Body of pancreas (tissue), 4 donors: ENCODE measurements at places on chromosomes 3 and 15.
A peak's percentile ranks its signal among the peaks of the same experiment; 100 is the strongest.

DNA sequence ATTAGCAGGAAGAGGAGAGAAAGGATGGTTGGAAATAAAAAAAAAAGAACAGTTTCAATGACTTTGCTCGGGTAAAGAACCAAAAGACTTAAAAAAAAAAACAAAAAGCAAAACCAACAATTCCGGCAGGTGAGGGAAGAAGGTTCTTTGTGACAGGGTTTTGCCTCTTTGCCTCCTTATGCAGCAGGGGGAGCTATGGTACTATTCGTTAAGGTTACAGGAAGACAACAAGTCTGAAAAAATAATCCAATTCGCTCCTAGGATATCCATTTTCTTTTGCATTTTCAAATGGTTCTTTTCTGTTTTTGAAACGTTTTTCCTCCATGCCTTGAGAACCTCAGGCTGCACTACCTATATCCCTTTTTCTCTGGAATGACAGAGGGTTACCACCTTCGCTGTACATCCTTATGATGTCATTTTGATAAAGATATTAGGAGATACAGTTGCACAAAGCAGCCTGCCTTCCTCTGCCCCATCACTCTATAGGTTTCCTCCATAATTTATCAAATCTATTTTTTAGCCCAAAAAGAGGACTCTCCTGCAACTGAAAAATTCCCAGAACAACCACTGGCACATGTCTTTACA lies 55.0 kb downstream of the CFAP20DC start:
- peak; percentile 61 for DNase-seq

DNA sequence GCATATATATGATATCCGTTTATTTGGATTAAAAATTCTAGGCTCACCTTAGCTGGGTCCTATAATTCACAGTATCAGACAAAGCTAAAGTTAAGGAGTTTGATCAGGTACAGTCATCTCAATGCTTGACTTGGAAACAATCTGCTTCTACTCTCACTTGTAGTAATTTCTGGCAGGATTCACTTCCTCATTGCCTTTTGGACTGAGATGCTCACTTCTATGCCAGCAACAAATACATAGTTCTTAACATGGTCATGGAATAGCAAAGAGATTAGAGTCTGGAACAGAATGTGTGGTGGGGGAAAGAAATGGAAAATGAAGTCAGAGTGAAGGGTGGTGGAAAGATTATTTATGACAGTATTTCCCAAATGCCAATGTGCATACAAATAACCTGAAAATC lies 693.6 kb downstream of the CADM2 start:
- DNase-seq = no peak

GRCh38 chr15:92949604-92950249 lies 49.6 kb downstream of the CHD2 start:
- no peak for DNase-seq

GRCh38 chr3:131568460-131568859 lies 65.7 kb upstream of the MRPL3 start:
- no peak for DNase-seq

GRCh38 chr15:41285285-41285684 lies 47.1 kb downstream of the OIP5 start:
- no peak for DNase-seq

DNA sequence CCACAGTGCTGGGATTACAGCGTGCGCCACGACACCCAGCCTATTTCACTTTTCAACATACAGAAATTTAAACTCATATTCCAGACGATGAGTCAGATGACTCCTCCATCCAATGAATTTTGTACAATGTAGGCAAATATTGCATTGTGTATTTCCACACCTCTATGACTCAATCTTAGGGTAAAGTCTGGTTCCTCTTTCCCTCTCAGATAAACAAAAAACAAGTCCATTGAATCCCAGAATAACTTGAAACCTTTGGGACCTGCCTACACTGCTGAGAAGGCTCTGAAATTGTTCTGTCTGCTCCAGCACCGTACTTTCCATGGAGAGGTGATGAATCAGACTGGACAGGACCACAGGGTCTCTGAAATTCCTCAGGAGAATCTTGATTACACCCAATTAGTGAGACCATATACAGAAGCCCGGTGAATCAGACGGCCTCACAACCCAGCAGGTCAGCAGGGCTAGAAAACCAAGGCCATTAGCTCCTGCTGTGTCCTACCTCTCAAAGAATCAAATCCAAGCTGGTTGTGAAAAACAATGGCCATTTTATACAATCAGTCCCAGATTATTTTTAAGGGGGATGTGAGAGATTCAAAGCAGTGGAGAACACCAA lies 112.6 kb downstream of the ERC2 start:
- DNase-seq = no peak

DNA sequence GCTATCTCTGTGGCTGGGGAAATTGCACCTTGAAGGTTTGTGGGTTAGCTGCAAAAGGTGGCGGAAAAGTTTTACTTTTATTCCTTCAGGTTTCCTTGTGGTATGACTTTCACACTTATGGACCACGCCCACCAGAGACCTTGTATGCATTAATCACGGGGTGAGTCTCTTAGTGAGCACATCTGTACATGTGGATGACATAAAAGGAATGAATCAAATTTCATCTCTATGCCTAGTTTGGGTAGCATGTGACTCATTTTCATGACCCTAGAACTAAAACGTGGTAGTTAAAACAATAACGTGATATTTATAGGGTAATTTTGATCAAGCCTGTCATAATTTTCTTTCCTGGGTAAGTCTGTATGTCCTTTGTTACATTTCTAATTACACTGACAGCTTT lies 141.7 kb downstream of the PDCD6IP start:
- no peak for DNase-seq

DNA sequence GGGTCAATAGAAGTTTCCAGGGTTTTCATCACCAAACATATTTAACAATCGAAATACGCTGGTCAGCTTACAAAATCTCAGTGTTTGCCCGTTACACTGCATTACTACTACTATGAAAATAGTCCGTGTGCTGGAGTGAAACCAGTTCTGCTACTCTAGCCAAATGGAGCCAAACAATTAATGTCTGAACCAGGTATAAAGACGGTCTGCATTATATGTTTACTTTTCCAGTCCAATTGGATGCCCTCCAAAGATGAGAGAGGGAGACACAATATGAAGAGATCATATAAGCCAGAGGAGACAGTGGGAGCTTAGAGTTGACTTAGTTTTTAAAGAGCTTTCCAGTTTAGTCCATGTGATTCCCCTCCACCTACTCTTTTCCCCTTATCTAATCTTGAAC lies 6.3 kb upstream of the DUT start:
- DNase-seq = no peak

GRCh38 chr15:73357999-73358665 lies 10.6 kb downstream of the HCN4 start:
- DNase-seq = peak; percentile 59

GRCh38 chr3:152430223-152431002 lies 161.7 kb downstream of the MBNL1 start:
- no peak for DNase-seq

DNA sequence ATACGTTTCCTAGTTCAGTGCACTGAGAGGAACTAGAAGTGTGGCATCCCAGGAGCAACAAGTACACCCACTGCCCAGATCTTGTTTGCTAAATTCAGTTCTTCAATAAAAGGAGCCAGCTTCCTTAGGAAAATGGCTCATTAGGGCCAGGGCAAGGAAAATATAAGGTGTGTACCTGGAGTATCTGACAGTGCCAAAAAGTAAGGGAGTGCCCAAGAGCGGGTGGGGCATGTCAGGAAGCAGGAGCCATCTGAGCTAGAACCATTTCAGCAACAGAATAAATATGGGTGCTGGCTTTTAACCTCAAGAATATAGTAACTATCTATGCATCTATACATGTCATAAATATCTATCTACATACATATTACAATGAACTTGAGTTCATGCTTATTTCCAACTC lies 44.1 kb downstream of the SLC41A3 start:
- DNase-seq = no peak

DNA sequence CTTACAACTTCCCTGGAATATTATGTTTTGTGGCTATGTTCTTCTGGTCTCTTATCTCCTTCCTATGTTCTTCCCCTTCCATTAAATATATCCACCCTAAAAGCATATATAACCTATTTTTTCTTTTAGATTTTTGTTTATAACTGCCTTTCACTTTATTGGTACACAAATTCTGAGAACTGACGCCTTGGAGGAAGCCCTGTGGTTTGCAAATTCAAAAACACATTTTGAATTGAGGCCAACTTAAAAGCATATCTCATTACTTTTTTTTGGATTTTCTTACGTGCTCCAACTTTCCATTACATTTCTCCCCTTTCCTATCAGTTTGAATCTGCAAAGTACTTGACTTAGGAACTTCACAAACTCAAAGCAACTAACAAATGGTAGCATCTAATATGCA lies 15.3 kb upstream of the COLQ start:
- DNase-seq = no peak

DNA sequence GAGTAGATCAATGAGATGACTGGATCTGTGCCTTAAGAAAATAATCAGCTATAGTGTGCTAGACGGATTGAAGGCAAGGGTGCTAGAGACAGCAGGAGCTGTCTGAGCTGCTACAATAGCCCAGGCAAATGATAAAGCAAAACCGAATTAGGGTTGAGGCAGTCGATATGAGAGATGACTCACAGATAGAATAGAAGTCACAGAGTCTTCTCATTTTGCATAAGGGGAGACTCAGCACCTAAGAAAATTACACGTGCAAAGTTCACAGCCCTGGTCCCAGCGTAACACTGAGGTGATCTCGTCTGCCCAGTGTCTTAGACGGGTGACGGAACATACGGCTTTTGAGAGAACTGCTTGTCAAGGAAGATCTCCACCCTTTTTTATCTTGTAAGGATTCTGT lies 11.6 kb downstream of the LPP start:
- no peak for DNase-seq

DNA sequence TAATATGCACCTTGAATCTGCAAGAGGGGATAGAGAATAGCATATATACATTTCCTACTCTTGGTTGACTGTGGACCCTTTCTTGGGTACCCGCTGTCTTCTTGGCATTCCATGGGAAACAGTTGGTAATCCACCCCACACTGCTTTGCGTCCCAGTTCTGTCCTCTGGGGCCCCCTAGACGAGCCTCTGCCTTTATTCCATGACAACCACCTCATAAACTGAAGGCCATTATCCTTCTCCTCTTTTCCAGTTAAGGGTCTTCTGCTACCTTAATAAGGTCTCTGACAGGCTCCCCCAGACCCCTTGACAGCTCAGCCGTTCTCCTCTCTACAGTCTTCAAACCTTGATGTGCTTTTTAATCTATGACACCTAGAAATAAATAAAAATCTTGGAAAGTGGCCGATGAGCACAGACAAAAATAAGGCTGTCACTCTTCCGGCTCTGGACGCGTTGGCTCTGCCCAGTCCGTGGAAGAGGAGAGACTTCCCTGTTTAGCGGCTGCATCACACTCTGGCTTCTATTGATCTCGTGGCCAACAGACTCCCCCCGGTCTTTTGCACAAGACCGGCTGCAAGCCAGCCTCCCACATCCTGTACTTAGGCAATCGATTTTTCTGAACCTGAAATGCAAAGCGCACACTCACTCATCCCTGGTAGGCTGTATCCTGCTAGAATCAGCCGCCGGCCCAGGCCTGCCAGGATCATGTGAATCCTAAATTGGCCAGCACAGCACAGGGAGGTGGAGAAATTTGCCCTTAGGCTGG lies 251.0 kb upstream of the TLE3 start:
- no peak for DNase-seq

GRCh38 chr3:183822631-183823030 lies 2.7 kb downstream of the MAP6D1 start:
- DNase-seq = no peak

DNA sequence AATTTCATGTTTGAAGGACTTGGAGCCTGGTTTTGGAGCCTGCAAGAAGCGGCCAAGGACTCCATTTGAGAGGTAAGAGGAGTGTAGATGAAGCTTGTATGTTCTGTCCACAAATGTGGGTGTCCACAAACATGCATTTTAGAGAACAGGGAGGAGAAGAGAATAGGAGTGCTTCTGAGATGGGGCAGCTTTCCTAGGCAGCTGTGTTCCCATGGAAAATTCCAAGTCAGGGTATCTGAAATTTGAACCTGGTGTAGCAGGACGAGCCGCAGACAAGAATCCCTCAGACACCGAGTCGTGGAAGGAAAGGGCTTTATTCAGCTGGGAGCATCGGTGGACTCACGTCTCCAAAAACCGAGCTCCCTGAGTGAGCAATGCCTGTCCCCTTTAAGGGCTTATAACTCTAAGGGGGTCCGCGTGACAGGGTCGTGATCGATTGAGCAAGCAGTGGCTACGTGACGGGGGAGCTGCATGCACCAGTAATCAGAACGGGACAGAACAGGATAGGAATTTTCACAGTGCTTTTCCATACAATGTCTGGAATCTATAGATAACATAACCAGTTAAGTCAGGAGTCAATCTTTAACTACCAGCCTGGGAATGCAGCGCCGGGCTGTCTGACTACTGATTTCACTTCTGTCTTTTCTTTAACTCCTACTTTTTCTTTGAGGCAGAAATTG lies 71.4 kb upstream of the WDR72 start:
- no peak for DNase-seq

DNA sequence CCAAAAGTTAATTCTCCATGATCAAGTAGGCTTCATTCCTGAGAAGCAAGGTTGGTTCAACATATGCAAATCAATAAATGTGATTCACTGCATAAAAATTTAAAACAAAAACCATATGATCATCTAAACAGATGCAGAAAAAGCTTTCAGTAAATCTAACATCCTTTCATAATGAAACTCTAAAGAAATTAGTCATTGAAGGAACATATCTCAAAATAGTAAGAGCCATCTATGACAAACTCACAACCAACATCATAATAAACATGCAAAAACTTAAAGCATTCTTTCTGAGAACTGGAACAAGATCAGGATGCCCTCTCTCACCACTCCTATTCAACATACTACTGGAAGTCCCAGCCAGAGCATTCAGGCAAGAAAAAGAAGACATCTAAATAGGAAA lies 254.1 kb downstream of the AGBL1 start:
- no peak for DNase-seq

- no peak for DNase-seq
These were observed 51.8 kb downstream of the CTDSPL start for GRCh38 chr3:37913522-37913921.

- no peak for DNase-seq
These were observed 127.0 kb upstream of the CCDC54 start for GRCh38 chr3:107250221-107250620.

GRCh38 chr15:26376243-26376642 lies 396.6 kb downstream of the GABRB3 start:
- DNase-seq = no peak

GRCh38 chr3:189158034-189158433 lies 13.7 kb upstream of the TPRG1 start:
- no peak for DNase-seq

DNA sequence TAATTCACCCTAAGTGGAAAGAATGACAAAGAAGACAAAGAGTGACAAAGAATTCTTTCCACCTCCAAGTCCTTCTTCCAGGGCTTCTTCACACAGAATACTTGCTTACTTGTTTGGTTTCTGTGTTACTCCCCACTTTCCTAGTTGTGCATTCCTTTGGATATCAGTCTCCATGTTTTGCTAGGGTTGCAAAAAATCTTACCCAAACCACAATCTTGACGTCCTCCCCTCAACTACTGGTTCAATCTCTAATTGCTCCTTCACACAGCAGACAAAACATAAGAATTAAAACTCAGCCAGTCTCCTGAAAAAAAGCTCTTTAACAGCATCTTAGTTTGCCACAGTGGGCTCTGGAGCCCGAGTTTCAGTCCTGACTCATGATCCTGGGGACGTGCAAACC lies 297.6 kb upstream of the CHRNA7 start:
- no peak for DNase-seq

- DNase-seq = no peak
These were observed 52.7 kb downstream of the CHST2 start for GRCh38 chr3:143172062-143172794.
